ENCODE measurements at places on chromosomes 16 and 17. TPM values are rescaled to one million over a fixed set of nuclear protein-coding genes. Genes with fewer than 3 reads are reported as not detected.

DNA sequence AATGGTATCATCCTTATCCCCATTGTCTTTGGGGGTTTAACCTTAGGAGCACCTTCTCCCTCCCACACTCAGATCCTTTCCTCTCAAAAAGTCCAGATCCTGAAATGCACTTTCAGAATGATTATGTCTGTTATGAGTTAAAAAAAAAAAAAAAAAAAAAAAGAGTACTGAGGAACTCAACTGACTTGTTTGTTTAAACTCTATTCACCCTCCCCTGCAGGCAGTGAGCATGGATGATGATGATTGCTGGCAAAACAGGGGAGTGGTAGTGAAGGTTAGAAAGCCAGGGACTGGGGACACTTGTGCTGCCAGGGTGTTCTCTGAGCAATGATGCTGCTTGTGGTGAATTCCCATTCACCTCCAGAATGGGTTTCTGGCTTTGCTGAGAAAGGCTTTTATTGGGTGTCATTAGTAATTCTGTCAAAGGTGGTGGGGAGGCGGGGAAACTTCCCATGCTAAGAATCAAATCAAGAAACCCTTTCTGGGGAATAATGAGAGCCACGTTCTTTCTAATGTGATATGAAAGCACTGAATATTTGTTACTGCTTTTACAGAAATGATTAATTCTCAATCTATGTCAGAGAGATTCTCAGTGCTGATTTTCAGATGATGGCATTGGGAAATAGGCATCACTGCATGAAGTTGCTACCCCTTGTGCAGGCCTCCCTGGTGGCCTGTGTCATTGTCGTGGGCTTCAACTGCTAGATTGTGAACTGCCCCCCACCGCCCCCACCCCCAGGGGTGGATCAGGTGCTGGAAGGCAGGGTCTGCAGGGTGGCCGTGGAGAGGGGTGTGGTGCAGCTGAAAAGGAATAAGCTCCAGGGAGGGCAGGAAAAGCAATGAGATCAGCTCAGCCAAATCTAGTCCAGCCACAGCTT, 14.1 kb downstream of the CCL4 start:
- DNase-seq, result no peak

GRCh38 chr17:58527949-58528348, 13.5 kb upstream of the MTMR4 start:
- DNase-seq, result no peak

DNA sequence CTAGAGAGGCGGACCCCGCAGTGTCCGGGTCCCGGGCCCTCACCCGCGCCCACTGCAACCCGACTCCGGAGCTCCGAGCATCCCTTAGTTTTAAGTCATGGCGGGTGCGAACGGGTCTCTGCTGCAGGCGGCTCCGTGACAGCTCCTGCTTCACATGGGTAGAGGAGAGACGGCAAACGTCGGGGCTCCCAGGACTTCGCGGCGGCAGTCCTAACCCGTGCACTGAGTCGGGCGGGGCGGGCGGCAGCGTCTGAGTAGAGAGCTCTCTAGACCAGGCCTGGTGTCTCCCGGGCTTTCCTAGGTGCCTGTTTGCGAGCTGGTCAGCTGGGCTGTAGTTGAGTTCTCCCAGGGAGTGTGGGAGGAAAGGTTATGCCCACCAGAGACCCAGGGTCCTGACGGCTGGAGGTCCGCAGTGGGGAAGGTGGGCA, 345 bp downstream of the TSC2 start:
- DNase-seq, result no peak

- no peak for DNase-seq
Measured at GRCh38 chr16:73356401-73357079, 308.6 kb upstream of the ZFHX3 start.

- DNase-seq, result no peak
Measured at GRCh38 chr16:4531811-4532210, 6.8 kb downstream of the CDIP1 start.

The KIF19 gene
- 0.24 TPM for total RNA-seq

The NKD1 gene
- 1.2 TPM for total RNA-seq
